Ureter (tissue), 1 donor: ENCODE measurements at places on chromosomes 1 and 21. TPM values are rescaled to one million over a fixed set of nuclear protein-coding genes. Genes with fewer than 3 reads are reported as not detected.

S100A7A gene
- not detected for total RNA-seq

PCP4L1 gene
- total RNA-seq: 66.5 TPM

SPRR2E gene
- total RNA-seq: not detected

DNA sequence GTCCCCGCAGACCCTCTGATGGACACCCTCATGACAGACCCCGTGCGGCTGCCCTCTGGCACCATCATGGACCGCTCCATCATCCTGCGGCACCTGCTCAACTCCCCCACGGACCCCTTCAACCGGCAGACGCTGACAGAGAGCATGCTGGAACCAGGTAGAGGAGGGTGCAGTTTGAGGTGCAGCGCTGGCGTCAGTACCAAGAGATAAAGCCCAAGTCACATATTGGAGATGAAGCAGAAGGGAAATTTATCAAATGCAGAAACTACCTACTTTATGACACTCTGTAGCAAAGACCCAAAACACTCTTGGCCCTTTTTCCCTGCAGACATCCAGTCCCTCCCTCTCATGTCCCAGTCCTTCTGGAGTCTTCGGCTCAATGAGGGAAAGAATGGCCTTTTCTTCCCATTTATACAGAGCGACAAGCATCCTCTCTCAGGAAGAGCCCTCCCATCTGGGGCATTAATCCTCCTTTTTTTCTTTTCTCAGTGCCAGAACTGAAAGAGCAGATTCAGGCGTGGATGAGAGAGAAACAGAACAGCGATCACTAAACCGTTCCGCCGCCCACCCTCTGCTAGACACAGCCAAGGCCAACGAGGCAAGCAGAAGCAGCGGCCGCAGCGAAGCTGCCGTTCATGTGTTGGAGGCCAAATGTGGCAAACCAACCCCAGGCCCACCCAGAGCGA, 30.8 kb upstream of the KIF1B start:
- no peak for DNase-seq

GRCh38 chr21:45255381-45256020, 32.2 kb downstream of the POFUT2 start:
- DNase-seq: peak; percentile 38
